ENCODE measurements at places on chromosomes 5 and 9.

- no peak for DNase-seq
Observed at GRCh38 chr5:68839019-68839552, 254.7 kb upstream of the SLC30A5 start.

DNA sequence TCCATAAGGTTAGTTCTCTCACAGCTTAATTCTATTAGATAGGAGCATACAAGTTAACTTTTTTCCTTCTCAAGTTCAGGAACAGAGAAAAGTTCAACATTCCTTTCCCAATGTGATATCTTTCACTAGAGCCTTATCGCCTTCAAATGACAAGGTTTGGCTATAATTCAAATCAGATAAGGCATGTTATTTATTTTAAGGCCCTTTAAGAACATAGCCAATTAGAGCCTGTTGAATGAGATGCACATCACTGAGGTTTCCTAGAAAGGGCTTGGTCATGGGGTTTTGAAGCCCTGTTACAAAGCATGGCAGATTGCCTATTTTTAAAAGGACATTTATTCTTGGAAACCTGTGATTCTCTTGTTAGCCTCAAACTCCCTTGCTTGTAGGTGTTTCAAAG, 123.4 kb downstream of the BASP1 start:
- no peak for DNase-seq

GRCh38 chr5:1156033-1156753, 44.3 kb upstream of the SLC12A7 start:
- no peak for DNase-seq

DNA sequence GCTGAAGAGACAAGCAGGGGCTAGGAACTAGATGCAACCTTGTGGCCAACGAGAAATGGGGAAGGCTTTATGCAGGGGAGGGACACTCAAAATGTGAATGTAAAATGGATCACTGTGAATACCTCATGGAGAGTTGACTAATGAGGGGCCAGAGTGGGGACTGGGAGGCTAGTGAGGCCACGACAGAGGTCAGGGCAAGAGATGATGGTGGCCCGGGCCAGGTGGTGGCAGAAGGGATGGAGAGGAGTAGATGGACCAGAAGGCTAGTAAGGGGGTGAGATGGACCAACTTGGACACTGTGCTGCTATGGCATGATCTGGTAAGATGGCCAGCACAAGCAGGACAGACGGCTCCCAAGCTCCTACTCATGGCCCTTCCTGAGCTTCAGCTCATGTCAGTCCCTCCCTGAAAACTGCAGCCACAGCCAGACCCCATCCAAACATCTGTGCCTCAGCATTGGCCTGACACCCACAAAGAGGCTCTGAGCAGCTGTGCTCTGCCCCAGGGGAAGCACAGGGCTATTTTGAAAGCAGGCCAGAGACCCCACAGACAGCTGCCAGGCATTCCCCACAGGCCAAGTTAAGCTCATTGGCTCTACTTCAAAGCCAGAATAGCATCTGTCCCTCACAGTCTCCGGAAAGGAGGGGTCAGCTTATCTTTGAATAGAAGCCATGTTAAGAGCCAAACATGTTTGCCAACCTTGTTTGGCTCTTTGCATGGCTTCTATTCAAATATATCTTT, 22.1 kb downstream of the P4HA2 start:
- no peak for DNase-seq

GRCh38 chr5:172815631-172816030, 18.4 kb upstream of the ERGIC1 start:
- no peak for DNase-seq

- DNase-seq: no peak
Observed at GRCh38 chr9:120643061-120643460, 63.1 kb upstream of the CDK5RAP2 start.

DNA sequence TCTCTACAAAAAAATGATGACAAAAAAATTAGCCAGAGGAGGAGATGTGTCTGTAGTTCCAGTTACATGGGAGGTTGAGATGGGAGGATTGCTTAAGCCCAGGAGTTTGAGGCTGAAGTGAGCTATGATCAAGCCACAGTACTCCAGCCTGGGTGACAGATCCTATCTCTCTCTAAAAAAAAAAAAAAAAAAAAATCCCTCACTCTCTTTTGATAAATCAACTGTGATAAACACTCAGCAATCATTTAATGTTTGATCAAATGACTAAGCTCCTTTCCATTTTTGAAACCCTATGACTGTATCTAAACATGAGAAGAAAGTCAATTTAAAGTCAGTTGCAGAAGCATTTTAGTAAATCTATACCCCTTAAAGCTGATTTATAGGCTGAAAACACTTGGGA, 112.1 kb upstream of the IL6ST start:
- DNase-seq: no peak

All from nucleus accumbens (tissue), 56 donors.